ENCODE measurements at places on chromosomes 7 and 10.

DNA sequence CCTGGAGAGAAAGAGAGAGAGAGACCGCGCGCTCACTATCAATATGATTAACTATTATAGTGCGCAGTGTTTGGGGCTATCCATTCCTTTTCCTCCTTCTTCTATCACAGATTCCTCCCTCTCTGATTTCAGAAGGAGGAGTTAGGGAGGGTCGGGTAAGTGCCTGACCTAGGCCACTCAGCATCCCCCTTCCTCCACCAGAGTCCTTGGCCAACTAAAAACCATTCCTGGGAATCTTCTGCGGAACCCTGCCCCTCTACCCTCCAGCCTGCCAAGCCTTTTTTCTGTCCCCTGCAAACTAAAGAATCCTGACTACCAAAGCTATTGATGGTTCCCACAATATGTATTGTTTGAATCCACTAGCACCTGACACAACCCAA is 256.2 kb upstream of the NFE2L3 start:
- DNase-seq, result no peak

DNA sequence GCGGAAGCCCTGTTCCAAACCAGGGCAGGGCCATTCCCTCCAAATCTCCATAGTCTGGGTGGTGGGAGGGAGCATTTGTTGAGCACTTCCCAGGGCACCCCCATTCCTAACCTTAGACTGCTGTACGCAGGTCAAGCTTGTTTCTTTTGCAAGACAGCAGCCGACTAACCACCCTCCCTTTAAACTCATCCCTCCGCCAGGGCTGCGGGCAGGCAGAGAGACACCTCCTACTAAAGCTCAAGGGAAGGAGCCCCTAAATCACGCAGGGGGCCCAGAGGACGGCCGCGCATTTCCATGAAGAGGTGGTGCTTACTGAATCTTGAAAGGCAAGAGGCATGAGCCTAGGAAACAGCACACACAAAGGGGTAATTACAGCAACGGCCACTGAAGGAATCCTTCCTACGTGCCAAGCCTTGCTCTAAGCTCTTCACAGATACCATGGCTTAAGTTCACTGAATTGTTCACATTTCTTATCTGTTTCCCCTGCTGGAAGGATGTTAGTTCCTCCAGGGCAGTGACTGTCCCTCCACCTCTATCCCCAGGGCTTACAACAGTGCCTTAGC is 90.0 kb downstream of the PROSER2 start:
- no peak for DNase-seq

DNA sequence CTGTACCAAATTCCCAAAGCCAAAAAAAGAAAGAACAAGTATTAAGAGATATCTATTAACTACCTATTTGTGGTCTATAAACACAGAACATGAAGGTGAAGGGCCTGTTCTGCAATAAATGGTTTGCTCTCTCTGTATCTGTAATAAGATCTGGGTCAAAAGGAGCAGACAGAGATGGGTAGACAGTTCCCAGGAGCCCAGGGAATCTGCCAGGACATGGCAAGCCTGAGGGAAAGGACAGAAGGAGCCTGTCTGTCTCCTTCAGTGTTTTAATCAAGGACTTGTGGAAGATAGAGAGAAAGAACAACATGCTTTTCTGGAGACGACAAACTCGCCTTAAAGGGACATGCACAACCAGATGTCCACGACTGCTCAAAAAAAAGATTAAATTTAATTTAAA is 165.7 kb downstream of the ELMO1 start:
- DNase-seq, result no peak

DNA sequence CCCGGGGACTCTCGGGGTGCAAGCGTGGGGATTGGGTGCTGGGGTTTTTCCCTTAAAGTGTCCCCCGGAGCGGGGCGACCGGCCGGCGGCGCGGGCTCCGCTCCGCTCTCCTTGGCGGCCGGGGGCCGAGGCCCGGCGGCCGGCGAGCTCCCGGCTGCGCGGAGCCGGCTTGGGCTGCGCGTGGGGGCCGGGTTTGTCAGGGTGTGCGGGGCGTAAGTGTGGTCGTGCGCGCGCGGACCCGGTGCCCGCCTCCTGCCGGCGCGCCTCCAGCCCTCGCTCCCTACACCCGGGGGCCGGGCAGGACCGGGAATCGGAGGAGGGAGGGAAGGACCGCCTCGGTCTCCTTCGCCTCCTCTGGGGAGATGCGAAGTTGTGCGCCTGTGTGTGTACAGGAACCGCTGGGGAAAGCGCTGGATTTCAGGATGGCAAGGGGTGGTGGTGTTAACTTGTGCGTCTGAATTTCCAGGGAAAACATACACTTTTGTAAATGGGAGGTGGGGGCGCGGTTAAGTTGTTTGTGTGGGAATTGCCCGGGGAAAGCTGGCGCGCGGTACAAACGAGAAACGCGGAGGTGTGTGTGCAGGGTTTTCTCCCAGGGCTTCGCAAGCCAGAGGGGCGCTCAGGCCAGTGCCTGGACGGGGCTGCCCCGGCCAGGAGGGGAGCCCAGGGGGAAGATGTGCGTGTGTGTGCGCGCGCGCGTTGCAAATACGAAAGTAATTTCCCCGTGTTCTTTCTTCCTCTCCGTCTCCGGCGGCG is 737 bp downstream of the ZMIZ1 start:
- DNase-seq, result no peak

DNA sequence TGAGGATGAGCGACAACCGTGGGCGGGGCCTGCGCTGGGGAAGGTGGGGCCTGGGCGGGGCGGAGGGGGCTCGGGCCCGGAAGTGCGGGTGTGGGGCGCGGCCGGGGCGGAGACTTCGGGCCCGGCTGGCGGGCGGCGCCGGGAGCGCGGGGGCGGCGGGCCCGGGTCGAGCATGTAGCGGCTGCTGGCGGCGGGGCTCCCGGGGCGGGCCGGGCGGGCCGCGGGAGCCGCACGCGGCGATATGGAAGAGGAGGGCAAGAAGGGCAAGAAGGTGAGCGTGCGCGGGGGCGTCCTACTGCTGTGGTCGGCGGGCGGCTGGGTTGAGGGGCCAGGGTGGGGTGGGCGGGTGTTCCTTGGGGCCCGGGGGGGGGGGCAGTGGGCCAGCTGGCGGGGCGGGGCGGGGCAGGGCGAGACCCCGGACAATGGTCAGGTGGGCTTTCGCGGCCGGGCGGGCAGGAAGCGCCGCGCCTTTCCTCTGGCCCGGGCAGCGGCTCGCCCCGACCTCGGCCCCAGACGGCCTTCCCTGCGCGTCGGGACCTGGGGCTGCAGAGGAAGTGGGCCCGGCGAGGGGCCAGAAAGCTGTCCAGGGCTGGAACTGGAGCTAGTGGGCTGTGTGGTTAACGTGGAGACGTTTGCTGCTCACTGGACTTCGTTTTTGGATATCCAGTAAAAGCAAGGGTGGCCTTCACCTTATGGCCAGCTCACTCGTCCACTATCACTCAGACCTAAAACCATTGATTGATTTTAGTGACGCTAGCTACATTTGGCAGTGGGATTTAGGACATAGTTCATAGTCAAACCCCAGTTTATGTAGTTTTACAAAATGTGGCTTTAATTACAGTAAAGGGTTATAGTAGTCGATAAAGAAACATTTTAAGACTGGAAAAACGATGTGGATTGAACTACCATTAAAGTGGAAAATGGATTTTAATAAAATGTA is at the start of gene CCM2:
TSS of gene CCM2 (plus strand) at position 109 of the 940 bp plus-strand sequence. CDS start at position 242, 133 bp downstream.
- no peak for DNase-seq

GRCh38 chr7:133584956-133585668 is 332.2 kb downstream of the EXOC4 start:
- no peak for DNase-seq

- DNase-seq, result no peak
Measured at GRCh38 chr10:69107699-69108098, 16.3 kb upstream of the VPS26A start.

GRCh38 chr10:121574519-121575166 is 23.6 kb downstream of the FGFR2 start:
- no peak for DNase-seq

DNA sequence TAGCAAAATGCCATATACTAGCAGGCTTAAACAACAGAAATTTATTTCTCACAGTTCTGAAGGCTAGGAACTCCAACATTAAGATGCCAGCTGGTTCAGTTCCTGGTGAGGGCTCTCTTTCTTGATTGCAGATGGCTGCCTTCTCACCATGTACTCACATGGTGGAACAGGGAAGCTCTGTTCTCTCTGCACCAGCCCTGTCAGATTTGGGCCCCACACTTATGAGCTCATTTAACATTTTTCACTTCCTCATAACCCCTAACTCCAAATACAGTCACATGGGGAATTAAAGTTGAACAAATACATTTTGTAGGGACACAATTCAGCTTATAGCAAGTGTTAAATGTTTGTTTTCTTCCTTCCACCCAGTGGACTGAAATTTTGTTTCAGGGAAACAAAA is 218.6 kb upstream of the TAC1 start:
- DNase-seq, result no peak

DNA sequence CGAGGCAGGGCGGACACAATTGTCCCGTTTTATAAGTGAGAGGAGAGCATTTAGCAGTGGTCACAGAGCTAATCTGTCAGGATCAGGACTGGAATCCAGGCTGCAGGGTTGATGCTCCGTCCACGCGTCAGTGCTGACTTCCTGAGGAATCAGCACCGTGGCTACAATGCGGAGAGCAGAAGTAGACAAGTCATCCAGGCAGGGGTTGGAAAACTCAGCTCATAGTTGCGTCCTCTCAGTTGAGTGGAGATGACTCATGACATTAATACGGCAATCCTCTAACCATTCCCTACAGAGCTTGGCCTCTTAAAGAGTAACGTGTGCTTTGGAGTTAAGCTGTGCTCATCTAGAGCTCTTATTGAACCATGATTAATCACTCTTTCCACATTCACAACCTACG is 17.1 kb upstream of the HTR5A start:
- DNase-seq, result no peak

Data from thymus (tissue), 14 donors.